Esophagus squamous epithelium (tissue), 5 donors: ENCODE measurements at places on chromosomes 2 and 18.

DNA sequence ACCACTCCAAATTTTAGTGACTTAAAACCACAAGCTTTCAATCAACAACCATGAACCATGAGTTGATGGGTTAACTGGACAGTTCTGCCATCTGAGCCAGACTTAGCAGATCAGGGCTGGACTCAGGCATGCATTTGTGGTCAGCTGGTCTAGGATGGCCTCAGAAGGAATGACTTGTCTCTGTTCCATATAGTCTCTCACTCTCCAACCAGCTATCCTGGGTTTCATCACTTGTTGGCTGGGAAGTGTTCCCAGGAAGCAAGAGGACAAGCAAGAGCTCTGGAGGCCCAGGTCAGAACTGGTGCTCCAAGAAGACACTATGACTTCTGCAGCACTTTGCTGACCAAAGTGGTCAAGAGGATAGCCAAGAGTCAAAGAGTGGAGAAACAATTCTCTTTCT, 17.5 kb upstream of the MAP3K20 start:
- no peak for DNase-seq

DNA sequence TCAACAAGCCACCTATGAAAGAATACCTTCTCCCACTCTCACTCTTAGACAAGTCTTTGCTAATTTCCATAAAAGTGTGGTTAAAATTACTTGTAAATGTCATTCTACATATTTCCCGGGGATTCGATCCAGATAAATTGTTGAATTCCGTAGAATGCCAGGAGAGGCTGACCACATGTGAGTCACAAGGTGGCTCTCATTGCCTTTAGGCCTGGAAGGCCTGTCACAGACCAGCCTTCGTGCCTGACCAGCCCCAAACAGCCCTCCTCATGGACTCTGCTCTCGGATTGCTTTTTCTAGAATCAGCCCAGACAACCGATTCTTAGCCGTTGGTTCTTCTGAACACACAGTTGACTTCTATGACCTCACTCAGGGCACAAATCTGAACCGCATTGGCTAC, 86.0 kb downstream of the RTN4 start:
- DNase-seq = no peak

GRCh38 chr18:50662177-50662576, 102.3 kb downstream of the MAPK4 start:
- no peak for DNase-seq

DNA sequence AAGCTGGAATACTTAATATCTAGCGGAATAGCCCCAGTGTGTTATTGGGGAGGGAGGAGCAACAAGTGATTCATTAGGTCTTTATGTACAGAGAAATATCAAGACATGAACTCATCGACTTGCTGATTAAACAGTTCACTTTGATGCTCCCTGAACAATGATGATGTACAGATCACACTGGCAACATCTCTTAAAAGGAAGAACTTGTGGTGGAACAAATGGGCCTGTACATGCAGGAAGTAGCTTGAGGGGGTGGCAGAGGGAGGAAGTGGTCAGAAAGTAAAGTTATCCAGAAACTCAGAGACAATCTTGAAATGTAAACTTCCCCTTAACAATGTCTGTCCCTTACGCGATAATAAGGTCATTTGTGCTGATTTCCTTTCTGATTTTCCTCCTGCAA, 90.5 kb downstream of the NXPH2 start:
- no peak for DNase-seq

GRCh38 chr2:62099523-62100175, 96.3 kb upstream of the B3GNT2 start:
- no peak for DNase-seq
